ENCODE measurements at places on chromosomes 13 and 19. TPM values are rescaled to one million over a fixed set of nuclear protein-coding genes. Genes with fewer than 3 reads are reported as not detected.

Gene HCN2
- total RNA-seq = 28.3 TPM

DNA sequence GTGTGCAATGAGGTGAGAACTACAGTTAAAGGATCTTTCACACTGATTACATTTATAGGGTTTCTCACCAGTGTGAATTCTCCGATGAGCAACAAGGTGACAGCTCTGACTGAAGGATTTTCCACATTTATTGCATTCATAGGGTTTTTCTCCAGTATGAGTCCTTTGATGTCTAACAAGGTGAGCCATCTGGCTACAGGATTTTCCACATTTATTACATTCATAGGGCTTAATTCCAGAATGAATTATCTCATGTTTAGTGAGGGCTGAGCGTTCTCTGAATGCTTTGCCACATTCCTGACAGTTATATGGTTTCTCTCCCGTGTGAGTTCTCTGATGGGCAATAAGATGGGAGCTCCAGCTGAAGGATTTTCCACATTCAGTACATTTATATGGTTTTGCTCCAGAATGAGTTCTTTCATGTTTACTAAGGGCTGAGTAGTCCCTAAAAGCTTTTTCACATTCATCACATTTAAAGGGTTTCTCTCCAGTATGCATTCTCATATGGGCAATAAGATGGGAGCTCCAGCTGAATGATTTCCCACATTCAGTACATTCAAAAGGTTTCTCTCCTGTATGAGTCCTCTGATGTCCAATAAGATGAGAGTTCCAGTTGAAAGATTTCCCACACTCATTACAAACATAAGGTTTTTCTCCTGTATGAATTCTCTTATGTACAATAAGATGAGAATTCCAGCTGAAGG, 4.4 kb upstream of the C19orf18 start:
- DNase-seq = no peak

DNA sequence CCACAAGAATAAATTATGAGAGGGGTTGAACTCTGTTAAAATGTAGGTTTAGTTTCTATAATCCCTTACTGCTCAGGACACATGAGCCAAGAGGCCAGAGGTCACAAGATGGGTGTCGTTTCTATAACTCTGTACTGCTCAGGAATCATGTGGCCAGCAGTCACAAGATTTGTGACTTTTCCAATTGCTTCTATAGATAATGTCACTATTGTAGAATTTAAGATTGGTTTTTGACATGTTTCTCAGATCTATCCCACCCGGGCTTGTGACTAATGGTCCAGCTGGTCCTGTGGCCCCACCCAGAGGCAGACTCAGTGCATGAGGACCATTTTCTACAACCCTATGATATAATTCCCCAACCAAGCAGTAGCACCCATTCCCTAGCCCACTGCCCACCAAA, 662.0 kb upstream of the KLF12 start:
- DNase-seq = no peak

DNA sequence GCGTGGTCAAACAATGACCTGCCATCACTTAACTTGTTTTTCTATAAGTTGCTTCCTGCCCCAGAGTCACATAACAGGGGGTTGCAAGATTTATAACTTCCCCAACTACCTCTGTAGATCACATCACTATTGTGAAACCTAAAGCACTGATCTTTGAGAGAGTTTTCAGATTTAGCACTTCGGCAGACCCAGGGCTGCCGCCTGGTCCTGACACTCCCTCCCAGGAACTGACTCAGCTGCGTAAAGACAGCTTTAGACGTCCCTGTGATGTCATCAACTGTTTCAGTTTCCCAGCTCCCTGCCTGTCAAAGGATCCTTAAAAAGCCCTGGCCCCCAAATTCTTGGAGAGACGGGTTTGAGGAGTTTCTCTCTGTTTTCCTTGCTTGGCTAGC, 33.3 kb downstream of the IGFL2 start:
- DNase-seq = no peak

DNA sequence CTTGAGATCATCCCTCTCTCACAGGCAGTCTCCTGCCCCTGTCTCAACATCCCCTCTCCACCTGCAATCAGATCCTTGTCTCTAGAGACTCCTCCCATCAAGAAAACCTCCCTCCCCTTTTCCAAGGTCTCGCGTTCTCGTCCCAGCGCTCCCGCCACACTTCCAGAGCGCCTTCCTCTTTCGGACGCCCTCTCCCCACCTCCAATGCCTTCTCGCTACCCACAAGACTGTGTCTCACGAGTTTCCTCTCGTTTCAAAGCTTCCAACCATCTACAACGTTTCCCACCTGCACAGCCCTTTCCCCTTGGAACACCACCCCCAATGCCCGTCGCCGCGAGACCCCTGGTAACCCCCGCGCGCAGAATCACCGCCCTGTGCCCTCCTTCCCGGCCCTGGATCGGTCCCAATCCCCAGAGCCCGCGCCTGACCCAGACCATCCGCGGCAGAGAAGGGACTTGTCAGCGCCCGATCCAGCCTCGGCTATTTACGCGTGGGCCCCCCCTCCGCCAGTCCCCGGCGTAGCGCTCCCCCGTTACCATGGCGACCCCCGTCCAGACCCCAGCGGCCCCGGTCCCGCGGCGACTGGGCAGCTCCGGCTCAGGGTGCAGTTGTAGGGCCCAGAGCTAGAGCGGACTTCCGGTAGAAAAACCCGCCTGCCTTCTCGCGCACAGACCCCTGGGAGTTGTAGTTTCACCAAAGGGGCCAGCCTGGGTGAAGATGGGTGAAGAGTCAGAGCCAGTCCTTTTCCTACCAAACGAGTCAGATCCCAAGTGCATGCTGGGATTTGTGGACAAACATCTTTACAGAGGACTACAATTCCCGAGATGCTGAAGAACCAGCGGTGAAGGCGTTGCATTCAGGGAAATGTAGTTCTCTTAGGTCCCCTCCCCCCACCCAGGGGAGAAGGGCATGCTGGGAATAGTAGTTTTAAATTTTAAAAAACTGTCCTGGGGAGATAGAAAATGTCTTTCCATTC, at the start of gene AP2S1:
TSS of gene AP2S1 (minus strand) at position 619 of the 976 bp plus-strand sequence. CDS start at position 539, 80 bp downstream.
- DNase-seq = peak; percentile 98

DNA sequence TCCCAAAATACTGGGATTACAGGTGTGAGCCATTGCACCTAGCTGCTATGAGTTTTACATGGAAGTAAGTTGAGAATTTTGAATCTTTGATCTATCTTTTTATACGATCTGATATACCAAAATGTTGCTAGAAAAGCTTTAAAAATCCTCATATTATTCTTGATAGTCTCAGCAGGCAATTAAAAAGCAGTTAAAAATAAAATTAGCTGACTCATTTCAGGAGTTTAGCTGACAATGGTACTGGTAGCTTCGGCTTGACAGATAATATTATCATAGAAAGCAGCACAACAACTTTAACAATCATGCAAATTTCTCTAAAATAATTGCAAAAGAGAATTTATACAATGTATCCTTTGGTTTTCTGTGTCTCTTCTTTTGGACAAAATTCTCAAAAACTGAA, 9.6 kb upstream of the FOXO1 start:
- DNase-seq = no peak

Gene TDRD12
- 0.11 TPM for total RNA-seq

Gene GRK1
- 0.24 TPM for total RNA-seq

- no peak for DNase-seq
Observed at GRCh38 chr13:113013303-113013702, 44.3 kb downstream of the MCF2L start.

Gene FGF22
- 0.81 TPM for total RNA-seq

Gene PRTN3
- not detected for total RNA-seq

GRCh38 chr19:39432677-39433025, 3.1 kb downstream of the RPS16 start:
- no peak for DNase-seq

Gene CPT1C
- 44.2 TPM for total RNA-seq

Gene C1QTNF9B
- not detected for total RNA-seq

GRCh38 chr13:49925881-49926418, 10.2 kb downstream of the SPRYD7 start:
- no peak for DNase-seq

DNA sequence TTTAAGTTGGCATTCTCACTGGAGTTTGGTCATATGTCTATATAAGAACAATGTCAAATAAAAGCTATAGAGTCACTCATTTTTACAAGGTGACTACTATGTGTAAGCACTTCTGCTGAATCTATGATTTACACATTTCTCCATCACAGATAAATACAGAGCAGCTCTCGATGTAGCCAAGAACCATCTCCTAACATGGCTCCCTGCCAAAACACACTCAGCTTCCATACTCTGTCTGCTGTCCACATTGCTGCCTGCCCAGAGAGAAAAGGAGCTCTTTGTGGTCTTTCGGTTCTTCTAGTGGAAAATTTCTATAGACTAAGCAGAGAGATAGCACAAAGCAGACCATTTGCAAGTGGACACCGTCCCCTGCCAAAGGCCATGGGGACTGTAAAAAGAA, 190.9 kb upstream of the KLF12 start:
- no peak for DNase-seq

GRCh38 chr13:92530364-92530763, 696.2 kb upstream of the GPC6 start:
- DNase-seq = no peak

Gene JUND
- 241 TPM for total RNA-seq

- no peak for DNase-seq
Observed at GRCh38 chr19:852136-853013, at the start of gene ELANE. Gene ELANE, plus strand, starts transcription at chr19:852303. Its CDS starts 26 bp downstream, at chr19:852329.

DNA sequence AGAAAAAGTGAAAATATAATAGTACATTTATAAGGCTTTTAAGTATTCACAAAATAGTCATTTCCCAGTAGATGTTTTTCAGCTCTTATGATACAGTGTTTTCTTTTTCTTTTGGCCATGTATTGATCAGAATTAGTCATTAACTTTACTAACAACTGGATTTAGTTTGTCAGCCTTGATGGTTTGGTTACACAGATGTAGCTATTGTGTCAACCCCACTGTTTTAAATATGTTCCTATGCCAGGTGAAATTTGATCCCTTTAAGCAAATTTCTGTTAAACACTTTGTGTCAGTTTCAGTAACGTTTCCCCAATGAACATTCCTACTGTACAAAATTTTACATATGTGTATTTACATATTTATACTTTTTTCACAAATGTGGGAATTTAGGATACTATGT, 261.5 kb upstream of the STARD13 start:
- DNase-seq = no peak

DNA sequence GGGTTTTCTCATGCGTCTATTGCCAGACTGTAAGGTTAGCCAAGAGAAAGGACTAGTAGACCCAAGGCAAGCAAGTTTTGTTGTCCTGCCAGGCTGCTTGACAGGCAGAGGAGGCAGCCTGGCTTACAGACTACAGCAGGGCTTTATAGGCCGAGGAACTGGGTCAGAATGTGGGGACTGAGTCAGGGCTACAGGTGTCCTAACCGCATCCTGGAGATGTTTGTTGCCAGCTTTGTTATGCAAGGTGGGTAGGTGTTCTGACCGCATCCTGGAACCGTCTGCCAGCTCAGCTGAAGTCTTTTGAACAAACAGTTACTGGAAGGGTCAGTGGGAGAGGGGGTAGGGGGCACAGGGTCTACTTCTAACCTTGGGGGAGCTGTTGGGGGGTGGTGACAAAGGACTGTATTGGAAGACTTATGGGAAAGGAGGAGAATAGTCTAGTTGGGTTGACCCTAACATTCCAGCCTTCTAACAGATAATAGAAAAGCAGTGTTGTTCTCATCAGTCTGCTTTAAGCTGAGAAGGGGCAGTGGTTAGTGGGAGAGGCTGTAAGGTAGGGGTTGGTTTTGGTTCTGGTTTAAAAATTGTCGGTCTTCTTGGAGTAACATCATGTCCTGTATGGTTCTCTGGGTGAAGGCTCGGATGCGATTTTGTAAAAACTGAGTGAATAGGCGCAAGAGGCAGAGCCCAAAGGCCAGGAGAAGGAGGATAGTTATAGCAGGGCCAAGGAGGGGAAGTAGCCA, 913.8 kb upstream of the SLITRK5 start:
- DNase-seq = no peak

Gene URAD
- not detected for total RNA-seq

- no peak for DNase-seq
Observed at GRCh38 chr13:91167706-91168385, 179.6 kb upstream of the MIR17HG start.

DNA sequence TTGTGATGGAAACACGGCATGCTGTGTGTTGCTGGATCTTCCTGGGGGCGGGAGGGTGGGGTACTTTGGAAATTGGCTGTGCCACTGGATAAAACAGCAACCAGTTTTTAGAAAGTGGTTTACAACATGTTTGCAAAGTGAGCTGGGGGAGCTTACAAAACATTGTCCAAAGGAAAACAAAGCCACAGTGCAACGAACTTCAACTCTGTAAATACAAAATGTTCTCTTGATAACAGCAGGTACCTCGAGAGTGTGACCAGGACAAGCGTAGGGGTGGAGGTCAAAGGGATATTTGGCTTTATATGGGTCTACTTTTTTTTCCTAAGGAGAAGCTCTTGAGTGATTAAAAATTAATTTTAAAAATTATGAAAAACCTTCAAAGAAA, 2.5 kb downstream of the IGSF23 start:
- no peak for DNase-seq

GRCh38 chr13:105908586-105908985, 626.9 kb downstream of the EFNB2 start:
- no peak for DNase-seq

GRCh38 chr13:113114511-113115362, 7.9 kb upstream of the F10 start:
- peak; percentile 73 for DNase-seq

DNA sequence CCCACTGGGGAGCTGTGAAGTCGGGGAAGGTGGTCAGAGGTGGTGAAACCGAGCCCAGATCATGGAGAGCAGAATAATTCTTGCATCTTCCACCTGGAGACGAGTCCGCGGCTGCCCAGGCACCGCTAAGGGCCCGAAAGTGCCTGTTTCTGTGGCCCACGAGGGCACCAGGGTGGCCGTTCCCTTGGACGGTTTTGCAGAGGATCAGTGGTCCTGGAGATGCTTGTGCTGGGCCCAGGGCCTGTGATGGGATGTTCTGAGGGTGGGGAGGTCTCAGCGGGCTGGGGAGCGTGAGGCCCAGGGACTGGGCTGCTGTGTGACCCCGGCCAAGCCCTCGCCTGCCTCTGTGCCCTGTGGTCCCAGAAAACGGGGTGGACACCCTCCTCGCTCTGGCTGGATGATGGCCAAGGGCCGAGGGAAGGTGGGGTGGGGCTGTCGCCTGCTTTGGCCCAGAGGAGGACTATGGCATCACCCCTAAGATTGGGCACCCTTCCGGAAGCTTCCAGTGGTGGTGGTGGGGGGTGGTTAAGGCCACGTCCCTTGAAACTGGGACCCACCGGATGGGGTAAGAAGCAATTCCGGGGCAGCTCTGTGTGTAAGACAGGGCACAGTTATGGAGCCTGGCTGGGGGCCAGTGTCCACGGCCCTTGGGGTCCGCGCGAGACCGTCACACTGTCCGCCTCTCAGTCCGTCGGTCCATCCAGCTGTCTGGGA, 51.3 kb upstream of the NFIC start:
- DNase-seq = no peak
